Cortex of kidney (tissue), 1 donor: ENCODE measurements at places on chromosomes 6 and 20.

DNA sequence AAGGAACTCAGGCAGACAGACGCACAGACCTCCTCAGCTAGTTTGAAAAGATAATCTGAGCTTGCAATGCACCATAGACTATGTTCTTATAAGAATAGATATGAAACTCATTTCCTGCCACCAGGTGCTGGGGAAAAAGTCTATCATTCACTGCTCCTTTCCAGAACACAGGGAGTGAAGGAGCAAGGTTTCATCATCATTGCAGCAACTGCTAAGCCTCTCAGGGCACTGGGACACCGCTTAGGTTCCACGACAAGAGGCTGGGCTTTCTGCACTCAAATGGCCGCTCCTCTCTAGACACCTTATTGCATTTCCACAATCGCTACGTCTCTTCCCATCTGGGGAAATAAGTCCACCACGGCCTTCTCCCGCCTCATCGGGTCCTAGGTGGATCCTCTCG, 418.5 kb upstream of the JARID2 start:
- DNase-seq = no peak

DNA sequence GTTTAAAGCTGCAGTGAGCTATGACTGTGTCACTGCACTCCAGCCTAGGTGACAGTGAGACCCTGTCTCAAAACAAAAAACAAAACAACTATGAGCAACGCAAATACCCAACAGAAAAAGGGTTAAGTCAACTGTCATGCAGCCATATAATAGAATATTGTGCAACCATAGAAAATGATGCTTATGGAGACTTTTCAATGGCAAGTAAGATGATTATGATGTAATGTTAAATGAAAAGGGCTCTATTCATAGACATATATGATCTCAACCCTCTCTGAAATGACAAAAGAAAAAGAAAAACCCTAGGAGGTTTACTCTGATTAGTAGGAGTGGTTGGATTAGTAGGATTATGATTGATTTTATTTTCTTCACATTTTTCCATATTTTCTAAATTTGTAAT, 41.3 kb upstream of the TBC1D7 start:
- no peak for DNase-seq

DNA sequence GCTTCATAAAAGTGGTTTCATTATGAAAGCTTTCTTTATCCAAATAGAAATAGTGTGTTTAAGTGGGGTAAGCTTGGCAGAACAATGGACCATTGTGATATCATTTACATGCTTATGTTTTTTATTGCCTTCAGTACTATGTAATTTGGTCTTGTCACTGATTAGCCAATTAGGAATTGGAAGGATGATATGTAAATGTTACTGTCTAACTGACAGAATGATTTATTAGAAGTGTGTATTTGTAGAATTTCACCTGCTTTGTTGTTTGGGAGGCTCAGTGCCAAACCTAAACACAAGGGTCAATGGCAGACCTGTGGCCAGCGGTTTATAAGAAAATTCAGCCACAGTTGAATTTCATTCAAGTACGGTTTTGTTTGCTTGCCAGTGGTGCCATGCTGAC, 39.0 kb downstream of the AIG1 start:
- DNase-seq = no peak

GRCh38 chr6:69791065-69791471, 5.7 kb downstream of the LMBRD1 start:
- no peak for DNase-seq

DNA sequence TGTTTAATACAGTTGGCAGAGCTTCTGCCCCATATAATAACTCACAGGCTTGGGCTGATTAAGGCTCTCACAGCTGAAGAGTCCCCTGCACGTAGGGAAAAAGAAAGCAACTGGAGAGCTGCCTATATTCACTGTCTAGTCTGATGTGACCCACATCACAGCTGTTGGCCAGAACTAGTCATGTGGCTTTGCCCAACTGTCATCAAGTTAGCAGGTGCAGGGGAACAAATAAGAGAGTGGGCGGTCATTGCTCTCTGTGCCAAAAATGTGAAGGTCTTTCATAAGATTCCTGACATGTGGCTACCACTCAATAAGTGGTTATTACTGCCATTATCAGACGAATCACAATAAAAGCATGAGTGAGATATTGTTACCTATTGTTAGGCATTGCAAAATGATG, 665.2 kb downstream of the DOK5 start:
- no peak for DNase-seq
